ENCODE measurements at places on chromosomes 2 and 18. TPM values are rescaled to one million over a fixed set of nuclear protein-coding genes. Genes with fewer than 3 reads are reported as not detected.

- DNase-seq, result no peak
These were observed 18.1 kb downstream of the ARHGAP28 start for GRCh38 chr18:6747646-6748045.

GRCh38 chr2:149858901-149859634 lies 271.5 kb upstream of the MMADHC start:
- no peak for DNase-seq

DNA sequence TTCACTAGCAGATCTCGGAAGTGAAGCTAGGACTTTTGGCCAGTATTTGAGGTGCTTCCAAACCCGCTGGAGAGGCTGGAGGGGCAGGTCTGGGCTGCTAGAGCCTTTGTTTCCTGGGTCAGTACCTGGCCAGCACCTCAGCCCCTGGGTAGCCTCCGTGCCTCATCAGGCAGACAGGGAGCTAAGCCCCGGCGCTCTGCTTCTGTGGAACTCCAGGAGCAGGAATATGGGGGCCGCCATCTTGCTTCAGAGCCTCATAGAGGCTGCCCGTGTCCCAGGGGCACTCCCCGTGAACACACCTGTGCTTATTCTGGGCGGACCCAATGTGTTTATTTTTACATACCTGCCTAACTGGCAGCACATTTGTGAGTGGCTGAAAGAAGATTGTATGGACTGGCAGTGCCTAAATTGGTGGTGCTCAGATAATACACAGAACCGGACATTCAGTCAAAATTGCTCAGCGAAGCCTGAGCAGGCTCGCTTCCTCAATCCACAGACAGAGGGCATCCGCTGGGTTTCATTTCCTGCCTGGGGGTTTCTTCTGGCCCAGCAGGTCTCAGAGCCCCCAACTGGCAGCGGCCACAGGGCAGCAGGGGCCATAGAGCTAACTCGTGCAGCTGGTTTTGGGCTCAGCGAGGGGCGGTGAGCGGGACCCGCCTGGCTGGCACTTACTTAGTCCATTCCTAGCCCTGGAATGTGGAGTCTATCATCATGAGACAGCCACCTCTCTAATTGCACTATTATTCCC lies 176.8 kb upstream of the ALKAL2 start:
- DNase-seq, result no peak

Gene ARL5A
- total RNA-seq, result 93.3 TPM

Gene PRKAG3
- not detected for total RNA-seq

Gene KCNK3
- 36.6 TPM for total RNA-seq

DNA sequence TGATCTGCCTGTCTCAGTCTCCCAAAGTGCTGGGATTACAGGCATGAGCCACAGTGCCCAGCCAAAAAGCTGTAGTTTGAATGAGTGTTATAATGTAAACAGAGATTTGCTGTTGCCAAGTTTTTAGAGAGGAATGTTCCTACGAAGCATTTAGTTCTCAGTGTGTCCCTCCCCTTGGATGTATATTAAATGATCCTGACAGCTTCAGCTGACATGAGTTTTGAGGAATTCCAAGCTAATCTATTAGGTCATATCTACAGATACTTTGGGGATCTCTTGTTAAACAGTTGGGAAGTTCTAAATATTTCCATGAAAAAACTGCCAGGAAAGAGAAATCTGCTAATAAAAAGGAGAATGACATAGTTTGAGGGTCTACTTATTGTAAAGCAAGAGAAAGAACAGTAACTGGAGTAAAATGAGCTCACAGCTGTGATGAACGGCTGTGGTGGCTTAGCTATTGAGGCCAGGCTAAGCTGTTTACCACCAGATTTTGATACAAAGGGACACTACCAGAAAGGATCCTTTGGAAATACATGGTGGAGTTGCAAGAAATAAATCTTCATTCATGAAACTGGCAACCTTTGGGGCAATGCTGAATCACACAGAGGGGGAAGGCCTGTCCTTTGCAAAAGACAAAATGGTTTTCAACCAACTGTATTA lies 2.6 kb upstream of the STON1 start:
- DNase-seq, result no peak

Gene ZNF519
- total RNA-seq, result 4.9 TPM

GRCh38 chr2:27255660-27256059 lies 7.2 kb downstream of the SLC30A3 start:
- DNase-seq, result no peak
